AG20443 (cell line): ENCODE measurements at places on chromosomes 7 and 10.

GRCh38 chr10:99676426-99676825, 17.1 kb downstream of the ENTPD7 start:
- DNase-seq: peak; percentile 76

DNA sequence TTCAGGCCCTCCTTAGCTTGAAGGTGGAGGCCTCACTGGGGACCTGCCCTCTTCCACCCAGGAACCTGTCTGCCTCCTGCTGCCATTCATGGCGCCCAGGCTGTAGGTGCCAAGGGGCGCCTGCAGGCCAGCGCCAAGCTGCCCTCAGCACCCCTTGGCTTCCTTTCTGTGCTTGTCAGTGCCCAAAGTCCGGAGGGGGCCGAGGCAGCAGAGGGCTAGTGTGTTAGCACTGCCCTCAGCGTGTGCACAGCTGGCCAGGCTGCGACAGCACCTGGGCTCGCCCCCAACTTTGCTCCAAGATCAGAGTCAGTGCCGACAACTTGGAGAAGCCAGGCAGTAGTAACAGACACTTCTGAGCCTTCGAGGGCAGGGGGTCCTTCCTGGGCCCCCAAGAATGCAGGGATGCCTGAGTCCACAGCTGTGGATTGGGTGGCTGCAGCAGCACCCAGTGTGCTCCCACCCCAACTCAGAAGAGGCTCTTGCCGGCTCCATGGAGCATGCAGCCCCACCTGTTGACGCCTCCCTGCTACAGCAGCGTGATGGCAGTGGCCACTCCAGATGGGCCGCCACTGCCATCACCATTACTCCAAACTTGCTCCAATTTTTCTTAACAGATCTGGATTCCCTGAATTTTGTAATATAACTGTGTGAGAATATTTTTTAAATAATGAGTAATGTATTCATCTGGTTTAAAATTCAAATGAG, 41.7 kb downstream of the CACUL1 start:
- no peak for DNase-seq

DNA sequence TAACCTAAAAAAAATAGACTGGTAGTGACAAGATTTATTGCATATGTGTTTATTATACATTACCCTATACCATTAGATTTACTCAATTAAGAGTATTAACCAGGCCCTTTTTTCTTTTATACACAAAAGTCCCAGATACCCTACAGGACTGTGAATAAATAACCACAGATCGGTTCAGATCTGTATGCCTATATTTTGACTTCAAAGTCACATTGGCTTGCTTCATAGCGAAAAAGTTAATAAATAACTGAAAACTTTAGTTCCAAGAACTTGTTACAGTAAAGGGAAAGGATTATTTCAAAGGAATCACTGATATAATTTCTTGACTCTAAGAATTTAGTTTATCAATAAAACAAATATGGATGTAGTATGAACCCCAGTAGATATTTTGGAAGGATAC, 41.8 kb upstream of the FMC1 start:
- no peak for DNase-seq

GRCh38 chr7:28093623-28094232, 86.9 kb downstream of the JAZF1 start:
- DNase-seq: peak; percentile 78

DNA sequence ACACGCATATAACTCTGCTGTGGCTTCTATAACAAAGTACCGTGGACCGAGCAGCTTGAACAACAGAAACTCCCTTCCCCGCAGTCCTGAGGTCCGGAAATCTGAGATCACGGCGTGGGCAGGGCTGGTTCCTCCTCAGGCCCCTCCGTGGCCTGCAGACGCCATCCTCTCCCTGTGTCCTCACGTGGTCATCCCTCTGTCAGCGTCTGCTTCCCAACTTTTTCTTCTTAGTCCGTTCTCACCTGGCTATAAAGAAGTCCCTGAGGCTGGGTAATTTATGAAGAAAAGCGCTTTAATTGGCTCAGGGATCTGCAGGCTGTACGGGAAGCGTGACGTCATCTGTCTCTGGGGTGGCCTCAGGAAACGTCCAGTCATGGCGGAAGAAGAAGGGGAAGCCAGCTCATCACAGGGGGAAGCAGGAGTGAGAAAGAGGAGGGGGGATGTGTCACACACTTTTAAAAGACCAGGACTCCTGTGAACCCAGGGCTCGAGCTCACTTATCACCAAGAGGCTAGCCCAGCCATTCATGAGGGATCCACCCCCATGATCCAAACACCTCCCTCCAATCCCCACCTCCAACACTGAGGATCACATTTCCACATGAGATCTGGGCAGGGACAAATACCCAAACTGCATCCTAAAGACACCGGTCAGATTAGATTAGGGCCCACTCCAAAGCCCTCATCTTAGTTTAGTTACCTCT, 91.2 kb upstream of the INSIG1 start:
- DNase-seq: peak; percentile 59

- no peak for DNase-seq
Observed at GRCh38 chr7:98075801-98076200, 30.9 kb upstream of the LMTK2 start.

DNA sequence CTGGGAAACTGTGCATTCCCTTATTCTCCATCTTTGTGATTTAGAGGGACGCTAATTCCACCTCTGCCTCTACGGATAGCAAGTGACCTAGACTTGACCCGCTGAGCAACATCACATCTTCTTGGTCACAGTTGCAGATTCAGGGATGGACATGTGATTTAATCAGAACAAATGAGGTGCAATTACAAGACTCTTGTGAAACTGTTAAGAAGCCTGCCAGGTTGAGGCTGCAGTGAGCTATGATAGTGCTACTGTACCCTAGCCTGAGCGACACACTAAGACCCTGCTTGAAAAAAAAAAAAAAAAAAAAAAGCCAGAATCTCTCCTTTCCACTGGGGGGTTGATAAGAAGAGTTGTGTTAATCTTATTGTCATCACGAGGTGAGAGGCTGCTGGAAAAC, 14.4 kb downstream of the MPLKIP start:
- no peak for DNase-seq

- DNase-seq: no peak
Observed at GRCh38 chr10:78755063-78755701, 313.6 kb upstream of the ZMIZ1 start.

DNA sequence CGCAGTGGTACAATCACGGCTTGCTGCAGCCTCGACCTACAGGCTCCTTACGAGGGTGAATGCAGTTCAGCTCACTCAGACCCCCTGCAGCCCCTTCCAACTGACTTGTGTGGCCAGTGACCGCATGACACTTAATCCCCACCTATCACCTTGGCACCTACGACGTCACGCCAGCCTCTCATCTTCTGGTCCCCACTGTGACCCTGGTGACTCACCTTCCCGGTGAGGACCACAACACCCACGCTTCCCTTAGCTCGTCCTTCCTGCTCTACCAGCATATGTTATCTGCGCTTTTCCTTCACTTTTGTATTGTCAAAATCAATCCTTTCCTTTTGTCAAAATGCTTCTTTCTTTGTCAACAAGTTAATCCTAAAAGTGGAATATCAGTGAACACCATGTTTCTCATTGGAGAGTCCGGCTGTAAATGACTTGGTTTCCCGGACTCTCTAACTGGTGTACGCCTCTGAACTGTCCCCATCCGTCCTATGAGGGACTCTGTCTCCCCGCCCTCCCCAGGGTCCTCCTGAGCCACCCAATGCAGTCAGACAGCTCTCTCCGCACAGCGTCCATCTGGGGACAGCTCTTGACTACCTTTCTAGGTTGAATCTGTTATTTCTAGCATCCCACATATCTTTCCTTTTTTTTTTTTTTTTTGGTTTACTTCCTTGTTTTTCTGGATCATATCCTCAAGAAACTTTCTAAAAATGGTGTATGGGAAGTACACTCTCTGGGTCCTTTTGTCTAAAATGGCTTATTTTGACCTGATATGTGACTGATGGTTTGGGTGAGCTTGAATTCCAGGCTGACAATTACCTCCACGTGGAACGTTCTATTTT, 37.3 kb downstream of the CFAP46 start:
- no peak for DNase-seq

- peak; percentile 15 for DNase-seq
Observed at GRCh38 chr7:141354251-141354650, 197.0 kb upstream of the AGK start.

DNA sequence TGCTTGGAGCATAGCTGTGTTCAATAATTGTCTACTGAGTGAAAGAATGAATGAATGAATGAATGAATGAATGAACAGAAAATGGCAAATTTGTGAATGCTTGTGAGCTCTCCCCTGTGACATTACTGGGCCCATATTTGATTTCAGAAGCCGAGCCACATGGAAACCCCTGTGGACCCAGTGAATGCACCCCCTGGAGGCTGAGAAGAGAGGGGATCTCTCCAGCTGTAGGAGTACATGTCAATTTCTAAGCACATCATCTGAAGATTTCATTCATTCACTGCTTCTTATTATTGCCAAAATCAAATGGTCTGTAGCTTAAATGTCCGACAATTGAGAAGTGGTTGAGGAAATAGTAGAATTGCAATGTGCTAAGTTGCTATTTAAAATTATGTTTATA, 58.3 kb upstream of the DOCK1 start:
- DNase-seq: no peak

DNA sequence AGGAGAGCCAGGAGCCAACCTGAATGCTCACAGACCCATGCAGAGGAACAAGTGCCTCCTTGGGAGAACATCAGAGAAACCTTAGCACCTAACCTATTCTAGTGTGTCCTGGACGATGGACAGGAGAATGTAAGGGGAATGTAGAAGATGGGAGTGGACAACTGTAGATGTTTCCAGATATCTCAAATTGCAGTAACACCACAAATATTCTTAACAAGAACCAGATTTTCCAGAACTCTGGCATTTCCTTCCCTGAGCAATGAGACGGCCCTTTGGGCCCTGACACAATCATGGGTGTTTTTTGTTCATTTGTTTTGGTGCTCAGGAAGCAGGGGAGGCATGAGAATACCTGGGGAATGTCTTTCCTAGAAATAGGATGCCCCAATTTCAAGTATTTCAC, 196.1 kb upstream of the PRSS1 start:
- DNase-seq: peak; percentile 58

DNA sequence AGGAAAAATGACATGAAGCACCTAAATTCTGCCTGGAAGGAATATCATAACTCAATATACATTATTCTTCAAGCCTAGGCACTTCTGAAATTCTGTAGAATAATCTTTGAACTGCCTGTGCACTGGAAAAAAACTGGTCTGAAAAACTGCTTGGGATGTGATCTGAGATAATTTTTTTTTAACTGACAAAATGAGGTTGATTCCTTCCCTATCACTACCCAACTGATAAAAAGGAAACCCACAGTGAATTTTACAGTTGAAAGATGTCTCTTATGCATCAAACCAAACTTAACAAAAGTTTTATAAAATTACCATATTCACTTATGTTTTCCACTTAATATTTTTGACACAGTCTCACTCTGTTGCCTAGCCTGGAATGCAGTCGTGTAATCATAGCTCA, 67.2 kb upstream of the FAM133B start:
- DNase-seq: no peak

DNA sequence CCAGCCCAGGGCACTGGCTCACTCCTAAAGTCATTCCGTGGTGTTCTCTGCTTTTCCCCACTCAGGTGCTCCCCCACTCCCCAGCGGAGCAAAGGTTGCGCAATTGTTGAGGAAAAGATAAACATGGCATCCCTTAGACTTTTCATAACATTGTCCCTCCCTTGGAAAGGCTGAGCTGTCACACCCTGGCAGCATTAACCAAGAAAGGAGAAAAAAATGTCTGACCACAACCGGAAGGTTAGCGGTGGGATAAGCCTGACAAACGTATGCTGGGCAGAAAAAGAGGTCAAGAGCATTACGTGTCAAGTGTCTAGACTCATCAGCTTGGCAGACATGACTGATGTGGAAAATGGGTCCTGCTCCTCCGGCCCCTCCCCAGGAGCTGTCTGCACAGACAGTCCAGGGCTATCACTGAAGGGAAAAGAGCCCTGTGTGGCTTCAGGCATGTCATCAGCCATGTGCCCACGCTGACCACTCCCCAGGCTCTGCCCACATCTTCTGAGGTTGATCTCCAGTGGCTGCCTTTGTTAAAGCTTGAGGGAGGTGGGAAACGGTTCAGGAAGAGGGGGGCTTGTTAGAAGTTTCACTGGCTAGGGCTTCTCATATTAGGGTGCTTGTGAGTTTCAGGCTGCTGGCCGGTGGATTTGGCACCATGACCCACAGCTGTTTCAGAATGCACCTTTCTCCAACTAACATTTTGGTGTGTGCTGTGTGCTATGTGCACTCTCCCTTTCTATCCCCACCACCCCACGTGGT, 30.1 kb downstream of the BTBD16 start:
- peak; percentile 87 for DNase-seq

- no peak for DNase-seq
Observed at GRCh38 chr10:74898201-74898976, 72.0 kb downstream of the KAT6B start.

- no peak for DNase-seq
Observed at GRCh38 chr10:28331066-28331465, 28.2 kb upstream of the MPP7 start.

DNA sequence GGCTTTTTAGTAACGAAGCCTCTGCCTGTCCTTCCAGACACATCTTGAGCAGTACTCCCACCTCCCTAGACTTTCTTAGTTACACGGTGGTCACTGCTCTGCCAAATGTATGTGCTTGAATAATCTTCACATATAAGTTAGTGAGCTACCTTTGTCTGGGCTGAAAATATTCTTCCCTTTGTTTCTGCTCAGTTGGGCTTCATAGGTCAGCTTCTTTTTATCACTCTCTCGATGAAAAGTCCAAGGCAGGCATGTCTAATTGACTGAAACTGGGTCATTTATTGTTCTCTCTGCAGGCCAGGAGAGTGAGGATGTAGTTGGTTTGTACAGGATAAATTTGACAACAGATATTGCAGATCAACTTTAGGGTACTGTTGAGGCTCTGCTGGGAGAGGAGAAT, 636.7 kb upstream of the IGFBP3 start:
- DNase-seq: no peak

DNA sequence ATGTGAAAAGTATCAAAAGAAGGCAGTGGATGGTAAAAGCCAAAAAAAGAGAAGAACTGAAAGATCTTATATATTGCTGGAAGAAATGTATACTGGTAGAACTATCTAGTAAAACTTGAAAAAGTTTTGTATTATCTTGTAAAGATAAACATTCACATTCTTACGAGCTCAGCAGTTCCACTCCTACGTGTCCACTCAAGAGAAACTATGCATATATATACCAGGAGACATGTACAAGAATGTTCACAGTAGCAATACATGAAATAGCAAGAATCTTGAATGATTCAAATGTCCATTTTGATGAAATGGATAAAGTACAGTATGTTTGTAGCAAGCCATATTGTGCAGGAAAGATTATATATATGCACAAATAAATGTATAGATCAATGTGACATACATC, 155.0 kb downstream of the RNF133 start:
- DNase-seq: no peak
